Activated CD8-positive, alpha-beta memory T cell treated with anti-CD3 and anti-CD28 coated beads for 24 hours (primary cell): ENCODE measurements at places on chromosomes 1 and 21.

DNA sequence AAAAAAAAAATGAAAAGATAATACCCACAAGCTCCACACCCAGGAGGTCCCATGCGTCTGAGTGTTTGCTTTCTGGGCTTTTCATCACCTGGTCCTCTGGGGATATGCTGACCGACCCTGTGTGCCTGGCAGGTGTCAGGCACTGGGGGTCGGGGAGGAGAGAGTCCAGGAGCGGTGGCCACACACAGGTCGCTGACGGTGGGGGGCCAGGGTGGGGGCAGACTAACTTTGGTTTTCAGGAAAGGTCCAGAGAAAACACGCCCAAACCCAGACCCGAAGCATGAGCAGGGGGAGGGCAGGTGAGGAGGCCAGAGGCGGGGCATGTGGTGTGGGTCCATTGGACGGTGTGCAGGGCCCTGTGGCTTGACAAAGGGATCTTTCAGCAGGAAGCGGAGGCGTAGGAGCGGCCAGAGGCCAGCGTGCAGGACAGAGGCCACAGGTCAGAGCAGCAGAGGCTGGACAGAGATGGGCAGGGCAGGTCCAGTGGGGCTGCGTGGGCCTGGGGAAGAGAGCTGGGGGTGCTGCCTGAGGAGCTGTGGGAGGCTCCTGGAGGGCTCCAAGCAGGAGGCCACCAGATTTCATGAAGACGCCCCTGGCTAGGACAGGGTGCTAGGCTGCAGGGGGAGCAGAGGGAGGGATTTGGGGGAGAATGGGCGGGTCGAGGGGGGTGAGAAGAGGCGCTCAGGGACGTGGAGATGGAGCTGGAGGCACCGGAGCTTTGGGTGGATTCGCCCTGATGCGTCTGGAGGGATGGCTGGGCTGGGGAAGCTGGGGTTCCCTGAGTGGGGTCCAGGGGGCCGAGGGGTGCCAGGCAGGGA, 15.8 kb downstream of the RNF223 start:
- no peak for DNase-seq

GRCh38 chr1:21182181-21182731, 5.6 kb upstream of the EIF4G3 start:
- no peak for DNase-seq

GRCh38 chr1:215860833-215861232, 293.7 kb downstream of the KCTD3 start:
- DNase-seq, result no peak

- DNase-seq, result no peak
Measured at GRCh38 chr1:78176448-78176847, 130.7 kb downstream of the GIPC2 start.

DNA sequence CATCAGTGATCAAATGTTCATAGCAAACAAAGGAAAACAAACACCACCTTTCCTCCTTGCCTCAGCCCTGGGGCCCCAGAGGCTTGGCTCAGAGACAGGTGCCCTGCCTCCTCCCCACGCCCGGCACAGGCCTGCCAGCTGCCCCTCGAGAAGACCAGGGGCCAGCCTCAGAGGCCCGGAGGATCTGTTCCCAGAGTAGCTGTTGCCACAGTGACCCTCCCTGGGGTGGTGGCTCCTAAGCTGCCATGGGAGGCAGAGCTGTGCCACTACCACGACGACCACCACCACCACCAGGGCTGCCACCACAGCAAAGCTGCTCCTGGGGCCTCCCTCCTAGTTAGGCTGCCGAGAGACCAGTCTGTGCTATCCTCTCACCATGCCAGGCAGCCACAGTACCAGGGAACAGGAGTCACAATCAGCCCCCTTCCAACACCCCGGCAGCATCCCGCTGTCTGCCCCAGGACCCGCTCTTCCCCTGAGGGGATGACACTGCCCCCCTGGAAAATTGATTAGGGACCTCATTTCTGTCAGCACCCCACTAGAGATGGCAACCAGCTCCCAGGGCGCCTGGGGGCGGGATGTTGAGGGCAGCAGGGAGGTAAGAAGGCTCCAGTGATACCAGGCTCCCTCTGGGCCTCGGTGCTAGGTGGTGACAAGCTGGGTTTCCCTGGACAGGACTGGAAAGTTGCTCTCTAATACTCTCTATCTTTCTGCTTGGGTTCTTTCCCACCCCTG, 30.5 kb downstream of the KCNC4 start:
- no peak for DNase-seq

DNA sequence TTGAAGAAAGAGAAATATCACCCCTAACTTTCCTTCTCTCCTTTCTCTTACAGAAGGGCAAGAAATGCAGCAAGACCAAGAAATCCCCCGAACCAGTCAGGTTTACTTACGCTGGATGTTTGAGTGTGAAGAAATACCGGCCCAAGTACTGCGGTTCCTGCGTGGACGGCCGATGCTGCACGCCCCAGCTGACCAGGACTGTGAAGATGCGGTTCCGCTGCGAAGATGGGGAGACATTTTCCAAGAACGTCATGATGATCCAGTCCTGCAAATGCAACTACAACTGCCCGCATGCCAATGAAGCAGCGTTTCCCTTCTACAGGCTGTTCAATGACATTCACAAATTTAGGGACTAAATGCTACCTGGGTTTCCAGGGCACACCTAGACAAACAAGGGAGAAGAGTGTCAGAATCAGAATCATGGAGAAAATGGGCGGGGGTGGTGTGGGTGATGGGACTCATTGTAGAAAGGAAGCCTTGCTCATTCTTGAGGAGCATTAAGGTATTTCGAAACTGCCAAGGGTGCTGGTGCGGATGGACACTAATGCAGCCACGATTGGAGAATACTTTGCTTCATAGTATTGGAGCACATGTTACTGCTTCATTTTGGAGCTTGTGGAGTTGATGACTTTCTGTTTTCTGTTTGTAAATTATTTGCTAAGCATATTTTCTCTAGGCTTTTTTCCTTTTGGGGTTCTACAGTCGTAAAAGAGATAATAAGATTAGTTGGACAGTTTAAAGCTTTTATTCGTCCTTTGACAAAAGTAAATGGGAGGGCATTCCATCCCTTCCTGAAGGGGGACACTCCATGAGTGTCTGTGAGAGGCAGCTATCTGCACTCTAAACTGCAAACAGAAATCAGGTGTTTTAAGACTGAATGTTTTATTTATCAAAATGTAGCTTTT, 2.4 kb downstream of the CCN1 start:
- no peak for DNase-seq

DNA sequence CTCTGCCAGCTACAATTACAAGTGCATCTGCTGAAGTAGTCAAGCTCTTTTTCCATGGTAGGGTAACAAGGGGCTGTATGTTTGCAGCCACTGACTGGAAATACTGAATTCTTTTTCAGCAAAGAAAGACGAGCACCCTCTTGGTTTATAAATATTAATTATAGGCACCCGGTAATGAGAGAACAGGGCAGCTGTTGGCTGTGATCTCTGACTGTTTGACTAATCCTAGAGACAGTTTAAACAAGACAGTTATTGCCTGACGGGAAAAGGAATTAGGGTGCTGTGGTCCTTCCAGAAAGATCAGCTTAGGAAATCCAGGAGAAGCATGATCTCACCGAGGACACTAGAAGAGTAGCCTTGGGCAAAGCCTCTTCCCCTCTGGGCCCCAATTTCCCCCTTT, 183.7 kb upstream of the ZC3H12A start:
- DNase-seq, result no peak

GRCh38 chr1:86137436-86137835, 19.1 kb downstream of the COL24A1 start:
- DNase-seq, result no peak

DNA sequence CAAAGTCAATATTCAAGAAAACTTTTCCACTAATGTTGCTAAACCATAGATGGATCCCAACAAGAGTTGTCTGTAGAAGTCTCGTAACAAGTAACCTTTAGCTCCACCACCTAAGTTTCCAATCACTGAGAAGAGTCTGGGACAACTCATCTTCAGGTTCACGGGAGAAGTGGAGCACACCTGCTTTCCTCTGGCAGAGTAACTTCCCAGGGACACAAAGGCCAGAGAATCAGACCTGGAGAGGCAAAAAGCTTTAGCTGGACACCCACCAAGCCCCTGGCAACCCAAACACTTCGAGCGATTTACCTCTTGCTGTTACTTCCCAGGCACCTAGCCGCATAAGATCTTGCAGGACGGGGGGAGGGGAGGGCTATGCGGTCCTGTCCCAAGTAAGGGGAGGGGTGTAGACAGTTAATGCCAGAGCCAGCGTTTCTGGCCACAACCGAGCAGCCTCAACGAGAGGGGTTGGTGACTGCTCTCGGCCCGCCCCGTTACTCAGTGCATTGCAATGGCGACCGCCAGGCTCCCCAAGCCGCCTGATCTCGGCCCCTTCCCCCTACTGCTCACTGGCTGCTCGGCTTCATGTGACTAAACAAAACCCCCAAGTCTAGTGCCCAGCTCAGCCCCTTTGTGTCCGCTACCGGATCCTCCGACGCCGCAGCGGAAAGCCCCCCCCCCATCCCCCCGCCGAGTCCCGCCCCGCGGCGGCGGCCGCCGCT, 709 bp downstream of the ZNF644 start:
- peak; percentile 82 for DNase-seq

DNA sequence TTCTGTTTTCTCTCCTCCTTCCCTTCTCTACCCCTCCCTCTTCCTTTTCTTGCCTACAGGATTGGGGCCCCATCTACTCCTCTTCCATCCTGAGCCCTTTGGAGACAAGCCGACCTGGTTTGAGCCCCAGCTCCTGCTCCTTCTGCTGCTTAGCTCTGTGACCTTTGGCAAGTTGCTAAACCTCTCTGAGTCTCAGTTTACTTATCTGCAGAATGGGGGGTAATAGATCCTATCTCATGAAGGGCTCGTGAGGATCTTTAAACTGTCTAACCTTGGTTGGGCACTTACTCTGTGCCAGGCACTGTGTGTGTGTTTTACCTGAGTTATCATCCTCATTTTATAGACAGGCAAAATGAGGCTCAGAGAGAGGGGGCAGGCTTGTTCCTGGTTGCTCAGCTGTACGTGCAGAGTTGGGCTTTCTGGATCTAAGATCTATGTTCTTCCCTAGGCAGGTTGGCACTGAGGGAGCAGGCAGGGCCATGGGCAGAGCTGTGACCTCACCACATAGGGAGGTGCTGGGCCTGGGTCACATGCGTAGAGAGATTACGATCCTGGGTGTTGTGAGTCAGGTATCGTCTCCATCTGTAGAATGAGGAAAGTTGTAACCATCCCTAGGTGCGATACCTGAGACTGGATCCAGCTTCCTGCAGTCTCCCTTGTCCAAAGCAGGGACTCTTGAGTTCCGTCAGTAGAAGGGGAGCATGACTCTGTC, 58.5 kb downstream of the FOXO6 start:
- DNase-seq, result no peak

GRCh38 chr21:16418642-16419041, 688.9 kb downstream of the USP25 start:
- no peak for DNase-seq

DNA sequence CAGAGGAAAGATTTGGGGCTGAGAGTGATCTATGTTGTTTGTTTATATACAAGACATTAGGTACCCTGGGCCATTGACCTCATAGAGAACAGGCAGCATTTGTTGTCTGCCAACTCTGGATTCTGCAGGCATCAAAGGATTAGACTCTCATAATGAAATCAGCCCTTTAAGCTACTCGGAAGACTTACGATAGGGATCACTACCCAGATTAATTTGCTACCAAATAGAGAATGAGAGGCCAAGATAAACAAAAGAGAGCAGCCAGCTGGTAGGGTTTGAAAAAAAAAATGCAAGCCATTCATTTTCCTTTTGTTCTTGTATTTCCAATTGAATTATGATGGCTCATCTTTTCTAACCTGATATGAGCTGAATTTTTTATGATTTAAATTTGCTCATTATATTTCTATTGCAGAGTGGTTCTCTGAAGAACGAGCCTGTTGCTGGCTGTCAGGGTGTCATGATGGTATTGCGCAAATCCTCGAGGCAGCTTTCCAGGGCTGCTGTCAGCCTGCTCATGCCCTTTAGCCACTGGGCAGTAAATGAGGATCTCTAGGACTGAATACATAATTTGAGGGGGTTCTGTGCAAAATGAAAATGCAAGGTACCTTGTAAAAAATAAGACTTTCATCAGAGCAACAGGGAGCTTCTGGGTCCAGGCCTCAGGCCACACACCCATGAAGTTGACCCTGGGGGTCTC, 116.4 kb upstream of the KCNJ15 start:
- DNase-seq, result no peak

DNA sequence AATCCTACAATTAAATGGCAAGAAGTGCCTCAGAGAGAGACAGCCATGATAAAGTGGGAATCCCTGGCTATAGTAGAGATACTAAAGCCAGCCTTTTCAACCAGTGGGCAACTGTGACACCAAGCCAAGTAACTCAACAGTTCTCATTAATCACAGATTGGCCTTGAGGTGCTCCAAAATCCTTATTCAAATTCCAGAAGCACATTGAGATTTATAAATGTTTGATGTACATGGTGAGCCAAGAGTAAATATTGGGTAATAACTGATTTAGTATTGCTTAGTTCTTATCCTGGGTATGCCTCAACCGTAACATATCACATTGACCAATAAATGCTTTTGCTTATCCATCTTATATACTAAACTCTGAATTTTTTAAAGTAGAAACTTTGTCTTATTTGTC, 17.1 kb downstream of the HAO2 start:
- DNase-seq, result no peak

DNA sequence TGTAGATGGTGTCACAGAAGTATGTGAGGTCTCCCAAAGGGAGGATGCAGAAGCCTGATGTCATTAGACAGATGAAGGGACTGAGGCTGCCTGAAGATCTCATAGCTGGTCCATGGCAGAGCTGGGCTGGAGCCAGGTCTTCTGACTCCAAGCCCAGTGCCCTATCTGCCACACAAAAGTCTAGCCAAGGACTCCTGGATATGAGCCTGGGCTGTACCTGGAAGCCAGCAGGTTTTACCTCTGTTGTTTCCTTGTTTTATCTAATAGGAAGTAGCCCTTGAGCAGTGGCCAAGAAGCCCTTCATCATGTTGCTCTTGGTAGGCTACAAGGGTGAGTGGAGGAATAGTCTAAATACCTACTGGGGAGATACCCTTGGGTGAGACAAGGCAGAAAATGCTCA, 74.4 kb upstream of the SLC44A3 start:
- no peak for DNase-seq

- no peak for DNase-seq
Measured at GRCh38 chr1:115184951-115185331, 95.6 kb upstream of the TSPAN2 start.

DNA sequence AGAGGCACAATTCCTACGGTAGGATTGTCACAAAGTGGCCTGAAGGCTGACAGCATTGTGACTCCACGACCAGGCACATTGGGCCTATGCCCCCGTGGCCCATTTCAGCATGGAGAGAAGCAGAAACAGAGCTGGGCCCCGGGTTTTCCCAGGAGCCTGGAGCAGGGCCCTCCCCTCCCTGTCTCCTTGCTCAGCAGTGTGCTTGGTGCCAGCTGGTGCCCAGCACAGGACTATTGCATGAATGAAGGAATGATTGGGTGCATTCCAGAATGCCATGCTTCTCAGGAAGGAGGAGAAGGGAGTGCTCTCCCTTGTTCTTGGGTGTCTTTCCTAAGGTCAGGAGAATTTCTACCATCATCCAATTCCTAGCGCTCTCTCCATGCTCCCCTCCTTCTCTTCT, 33.7 kb downstream of the IER5 start:
- no peak for DNase-seq

DNA sequence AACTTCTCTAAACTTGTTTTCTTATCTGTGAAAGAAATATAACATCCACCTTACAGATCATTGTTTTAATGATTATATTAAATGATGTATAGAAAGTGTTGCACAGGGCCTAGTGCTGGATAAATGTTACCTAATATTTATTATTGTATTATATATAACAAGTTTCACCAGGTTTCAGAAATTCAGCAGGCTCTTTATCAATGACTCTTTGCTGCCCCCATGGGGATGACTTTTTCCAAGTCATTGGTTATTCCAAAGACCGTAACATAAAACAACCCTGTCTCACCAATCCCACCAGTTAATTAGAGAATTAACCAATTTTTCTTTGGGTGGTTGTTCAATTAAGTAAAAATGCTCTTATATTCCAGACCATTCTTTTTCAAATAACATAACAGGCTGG, 7.3 kb upstream of the DEDD start:
- DNase-seq, result no peak
